ENCODE measurements at places on chromosomes 2 and 18.

GRCh38 chr2:216023055-216023648, 9.8 kb upstream of the MREG start:
- H3K4me3 ChIP-seq = no peak overlapping the region
- peak; percentile 70 for DNase-seq
- no peaks in the 10 kb centered on the region for H3K36me3 ChIP-seq
- H3K27me3 ChIP-seq = no peaks in the 10 kb centered on the region

- no peak overlapping the region for H3K27ac ChIP-seq
- no peak overlapping the region for H3K4me3 ChIP-seq
- no peaks in the 10 kb centered on the region for H3K4me1 ChIP-seq
- peaks cover 3% of the 10 kb centered on the region for H3K27me3 ChIP-seq
Measured at GRCh38 chr18:12092398-12093229, 1.0 kb upstream of the ANKRD62 start.

GRCh38 chr18:79484661-79485621, 89.2 kb downstream of the NFATC1 start:
- no peaks in the 10 kb centered on the region for H3K4me1 ChIP-seq
- no peak overlapping the region for H3K4me3 ChIP-seq
- peaks cover 8% of the 10 kb centered on the region for H3K36me3 ChIP-seq
- DNase-seq = peak; percentile 1

DNA sequence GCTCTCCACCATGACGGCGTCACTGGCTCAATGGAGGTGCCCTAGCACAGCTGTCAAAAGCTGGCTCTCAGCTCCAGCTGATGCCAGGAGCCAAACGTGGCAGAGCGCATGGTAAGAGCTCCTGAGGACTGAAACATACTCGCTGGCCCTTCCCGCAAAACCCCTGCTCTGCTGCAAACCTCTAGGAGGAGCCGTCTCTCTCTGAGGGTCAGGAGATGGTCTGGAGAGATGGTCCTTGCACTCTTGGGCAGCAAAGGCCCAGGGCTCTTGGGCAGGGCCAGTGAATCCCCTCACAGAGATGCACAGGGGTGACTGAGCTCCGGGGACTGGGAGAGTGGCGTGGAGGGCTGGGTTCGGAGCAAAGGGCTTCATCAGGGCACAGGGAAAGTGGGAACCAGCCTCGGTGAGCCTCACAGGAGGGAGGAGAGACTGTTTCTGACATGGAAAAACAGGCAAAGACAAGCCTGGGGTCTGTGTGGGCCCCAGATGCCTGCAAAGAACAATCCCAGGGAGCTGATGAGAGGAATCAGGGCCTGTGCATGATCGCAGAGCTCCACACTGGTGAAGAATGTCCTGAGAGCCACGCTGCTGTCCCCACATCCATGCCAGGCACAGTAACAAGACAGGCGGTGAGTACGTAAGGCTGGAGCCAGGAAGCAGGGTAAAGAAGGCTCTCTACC, 17.2 kb downstream of the SNORC start:
- H3K36me3 ChIP-seq = no peaks in the 10 kb centered on the region
- H3K27me3 ChIP-seq = peaks cover 5% of the 10 kb centered on the region
- no peak overlapping the region for H3K4me3 ChIP-seq
- no peak for DNase-seq

- peaks cover 8% of the 10 kb centered on the region for H3K27me3 ChIP-seq
- no peak overlapping the region for H3K4me3 ChIP-seq
- peaks cover 15% of the 10 kb centered on the region for H3K4me1 ChIP-seq
- no peak overlapping the region for H3K27ac ChIP-seq
- H3K36me3 ChIP-seq = no peaks in the 10 kb centered on the region
- DNase-seq = no peak
Measured at GRCh38 chr2:191739194-191739593, 61.3 kb downstream of the NABP1 start.

- no peaks in the 10 kb centered on the region for H3K4me1 ChIP-seq
- no peak for DNase-seq
- no peak overlapping the region for H3K4me3 ChIP-seq
- H3K36me3 ChIP-seq = no peaks in the 10 kb centered on the region
- peaks cover 32% of the 10 kb centered on the region for H3K27me3 ChIP-seq
- H3K27ac ChIP-seq = no peak overlapping the region
Measured at GRCh38 chr2:95344656-95345055, 47.5 kb downstream of the KCNIP3 start.

GRCh38 chr2:30847329-30847728, 40.1 kb upstream of the CAPN13 start:
- DNase-seq = no peak
- H3K36me3 ChIP-seq = no peaks in the 10 kb centered on the region
- no peak overlapping the region for H3K27ac ChIP-seq
- H3K27me3 ChIP-seq = peaks cover 17% of the 10 kb centered on the region
- no peaks in the 10 kb centered on the region for H3K4me1 ChIP-seq

DNA sequence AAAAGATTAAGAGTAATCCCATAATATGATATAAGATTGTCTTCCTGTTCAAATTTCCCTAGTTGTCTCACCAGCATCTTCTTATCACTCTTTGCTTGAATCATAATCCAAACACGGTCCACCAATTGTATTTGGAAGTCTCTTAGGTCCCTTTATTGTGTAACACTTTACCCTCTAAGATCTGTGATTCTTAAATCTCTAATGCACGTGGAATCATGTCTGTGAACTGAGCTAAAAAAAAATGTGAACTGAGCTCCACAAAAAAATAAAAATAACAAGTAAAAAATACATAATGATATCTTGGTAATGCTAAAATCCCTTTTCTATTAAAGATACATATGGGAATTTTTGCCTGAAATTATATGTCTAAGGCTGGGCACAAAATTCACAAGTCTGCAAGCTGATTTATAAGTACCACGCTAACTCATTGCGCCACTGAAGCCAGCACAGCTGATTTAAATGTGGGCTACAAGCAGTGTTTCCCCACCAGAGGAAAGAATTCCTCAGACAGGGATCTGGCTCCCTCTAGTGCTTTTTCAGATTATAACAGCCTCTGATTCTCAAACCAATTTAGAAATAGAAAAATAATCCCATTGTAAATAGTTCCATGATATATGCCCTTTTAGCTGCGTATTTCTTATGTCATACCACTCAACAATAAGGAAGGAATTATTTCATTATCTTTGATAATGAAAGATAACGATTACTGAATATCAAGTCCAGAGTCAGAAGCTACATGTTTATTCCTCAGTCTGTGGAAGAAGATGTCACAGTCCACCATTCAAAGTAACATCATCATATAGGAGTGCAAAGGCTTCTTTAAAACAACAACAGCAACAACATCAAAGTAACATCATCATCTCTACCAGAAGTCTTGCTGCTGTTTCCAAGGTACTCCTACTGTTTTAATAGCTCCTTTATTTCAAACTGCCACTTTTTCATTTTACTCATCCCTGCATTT, 22.9 kb downstream of the RBM43 start:
- no peaks in the 10 kb centered on the region for H3K36me3 ChIP-seq
- no peak overlapping the region for H3K4me3 ChIP-seq
- no peaks in the 10 kb centered on the region for H3K27me3 ChIP-seq
- peaks cover 5% of the 10 kb centered on the region for H3K4me1 ChIP-seq

Measured in activated CD8-positive, alpha-beta T cell treated with anti-CD3 and anti-CD28 coated beads for 36 hours (primary cell).